ENCODE measurements at places on chromosomes 11 and 22. TPM values are rescaled to one million over a fixed set of nuclear protein-coding genes. Genes with fewer than 3 reads are reported as not detected.

GRCh38 chr22:36936362-36937116 is 23.1 kb downstream of the CSF2RB start:
- no peak for DNase-seq

Gene FIBIN
- not detected for total RNA-seq

GRCh38 chr11:30938810-30939209 is 352.7 kb upstream of the MPPED2 start:
- DNase-seq: no peak

- DNase-seq: no peak
Measured at GRCh38 chr11:110912437-110912836, 200.2 kb upstream of the ARHGAP20 start.

All from natural killer cell treated with Interleukin-12 subunit alpha and Interleukin-12 subunit beta and Interleukin-15 and Interleukin-18, amount 100 ng/mL, for 72 hours (primary cell).